NCI-H748 treated with DMSO at 0.1 percent for 48 hours (cell line): ENCODE measurements at places on chromosomes 7 and 10.
A peak's percentile ranks its signal among the peaks of the same experiment; 100 is the strongest.

DNA sequence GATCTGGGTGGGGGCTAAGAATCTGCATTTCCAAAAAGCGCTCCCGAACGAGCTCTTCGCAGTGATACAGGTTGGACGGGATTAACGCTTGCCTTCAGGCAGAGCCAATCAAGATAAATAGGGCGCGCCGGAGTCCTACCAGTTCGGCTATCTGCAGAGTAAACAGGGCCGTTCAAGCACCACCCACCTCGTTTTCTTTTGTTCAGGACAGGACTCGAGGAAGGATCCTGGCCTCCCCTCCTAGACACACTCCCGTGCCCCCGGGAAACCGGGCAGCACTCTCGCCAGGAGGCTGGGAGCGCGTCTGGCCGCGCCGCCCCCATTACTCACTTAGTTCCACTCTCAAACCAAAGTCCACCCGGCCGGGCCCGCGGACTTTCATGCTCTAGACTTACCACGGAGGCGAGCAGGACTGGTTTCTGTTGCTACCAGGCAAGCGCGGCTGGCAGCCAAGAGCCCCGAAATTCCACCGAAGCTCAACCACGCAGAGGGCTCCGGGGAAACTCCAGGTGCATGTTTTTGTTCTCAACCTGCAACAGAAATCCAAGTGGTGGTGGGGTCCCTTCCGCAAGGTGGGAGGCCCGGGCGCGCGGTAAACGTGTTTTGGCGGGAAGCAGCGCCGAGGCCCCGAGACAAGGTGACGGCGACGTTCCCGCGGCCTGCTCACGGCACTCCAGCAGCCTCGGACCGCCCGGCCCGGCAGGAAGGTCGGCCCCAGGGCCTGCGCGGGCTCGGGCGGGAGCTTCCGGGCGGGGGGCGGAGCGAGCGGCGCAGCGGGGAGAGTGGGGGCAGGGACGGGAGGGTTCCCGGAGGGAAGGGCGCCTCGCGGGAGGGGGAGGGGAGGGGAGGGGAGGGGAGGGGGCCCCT lies 12.7 kb downstream of the HNRNPF start:
- peak; percentile 64 for DNase-seq

- DNase-seq: no peak
Observed at GRCh38 chr10:27410153-27410552, 94.0 kb upstream of the RAB18 start.

GRCh38 chr10:72375585-72375984 lies 20.9 kb upstream of the DNAJB12 start:
- no peak for DNase-seq

- DNase-seq: no peak
Observed at GRCh38 chr10:117666166-117666565, 123.6 kb downstream of the EMX2 start.

- DNase-seq: no peak
Observed at GRCh38 chr7:105985672-105986215, 22.7 kb downstream of the CDHR3 start.

DNA sequence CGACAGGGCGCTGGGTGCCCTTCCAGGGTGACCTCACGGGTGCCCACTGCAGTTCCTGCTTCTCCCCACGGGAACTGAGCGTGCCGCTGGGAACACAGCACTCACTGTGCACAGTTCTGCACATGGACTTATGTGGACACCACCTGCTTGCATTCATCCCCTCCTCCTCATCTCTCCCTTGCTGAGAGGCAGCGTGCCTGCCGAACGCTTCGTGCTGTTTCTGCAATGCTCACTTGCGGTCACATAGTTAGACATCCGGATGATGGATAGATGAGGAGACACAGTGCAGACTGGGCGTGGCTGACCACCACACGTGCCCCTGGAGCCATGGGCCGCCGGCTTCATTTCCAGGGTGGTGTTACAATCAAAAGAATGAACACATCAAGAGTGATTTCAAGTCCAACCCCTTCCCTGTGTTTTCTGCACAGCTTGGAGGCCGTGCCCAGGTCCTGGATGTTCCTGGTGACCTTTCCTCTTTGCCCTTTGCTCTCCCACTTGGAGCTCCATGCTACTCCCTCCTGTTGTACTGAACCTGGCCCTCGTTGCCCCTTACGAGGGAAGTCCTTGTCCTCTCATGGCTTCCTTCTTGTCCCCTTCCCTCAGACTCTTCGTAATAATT lies 119.4 kb downstream of the VIPR2 start:
- DNase-seq: no peak

GRCh38 chr7:29142021-29142727 lies 4.2 kb downstream of the CPVL start:
- no peak for DNase-seq

- no peak for DNase-seq
Observed at GRCh38 chr7:132383962-132384361, 192.3 kb downstream of the PLXNA4 start.

GRCh38 chr7:93945756-93946535 lies 24.4 kb downstream of the GNG11 start:
- DNase-seq: no peak

DNA sequence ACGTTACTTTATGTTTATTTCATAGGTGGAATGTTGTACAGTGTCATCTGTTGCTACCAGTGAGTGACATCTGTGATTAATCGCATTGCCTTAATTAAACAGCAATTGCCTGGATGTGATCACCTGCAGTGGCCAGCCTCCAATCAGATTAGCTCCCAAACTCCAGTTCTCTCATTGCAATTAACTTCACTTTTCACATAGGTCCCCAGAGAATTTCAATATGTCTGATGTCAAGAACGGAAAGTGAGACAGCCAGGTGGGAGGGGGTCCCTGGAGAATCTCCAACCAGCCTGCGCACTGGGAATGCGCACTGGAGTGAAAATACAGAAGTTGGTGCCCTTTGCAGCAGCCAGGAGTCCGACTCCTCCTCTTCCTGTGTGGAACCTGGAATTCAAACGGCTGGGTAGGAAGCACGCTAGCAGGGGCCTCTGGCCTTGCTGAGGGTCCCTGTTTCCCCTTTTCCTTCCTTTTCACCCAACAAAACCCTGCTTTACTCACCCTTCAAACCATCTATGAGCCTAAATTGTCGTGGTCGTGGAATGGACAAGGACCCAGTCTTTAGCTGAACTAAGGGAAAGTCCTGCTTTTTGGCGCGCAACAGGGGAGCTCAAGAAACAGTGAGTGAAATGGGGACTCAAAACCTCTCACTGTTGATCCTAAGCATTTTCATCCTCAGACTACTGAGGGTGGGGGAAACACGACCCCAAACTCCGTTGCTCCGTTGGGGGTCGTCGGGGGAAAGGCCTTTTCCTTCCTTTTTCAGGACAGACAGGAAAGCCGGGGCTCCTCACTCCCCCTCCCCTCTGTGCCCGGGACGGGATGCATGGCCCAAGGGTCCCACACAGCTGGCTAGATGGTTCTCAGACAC lies 1355.5 kb upstream of the LRRTM3 start:
- DNase-seq: peak; percentile 38

DNA sequence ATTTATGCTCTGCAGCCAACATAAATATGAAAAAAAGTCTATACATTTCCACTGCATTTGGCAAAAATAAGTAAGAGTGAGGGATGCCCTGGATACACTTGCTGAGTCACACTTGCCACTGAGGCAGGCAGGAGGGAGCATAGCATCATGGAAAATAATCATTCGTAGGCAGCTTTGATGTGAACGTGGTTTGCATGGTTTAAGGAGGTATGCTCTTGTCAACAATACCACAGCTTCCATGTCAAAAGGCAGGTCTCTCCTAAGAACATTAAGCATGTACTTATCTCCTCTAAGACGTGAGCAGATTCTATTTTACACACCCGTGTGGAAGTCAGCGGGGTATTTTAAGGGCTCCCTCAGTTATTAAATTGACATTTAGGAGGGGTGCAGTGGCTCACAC lies 89.2 kb upstream of the WDR11 start:
- no peak for DNase-seq

- DNase-seq: peak; percentile 31
Observed at GRCh38 chr7:147245274-147245673, 1128.7 kb downstream of the CNTNAP2 start.

DNA sequence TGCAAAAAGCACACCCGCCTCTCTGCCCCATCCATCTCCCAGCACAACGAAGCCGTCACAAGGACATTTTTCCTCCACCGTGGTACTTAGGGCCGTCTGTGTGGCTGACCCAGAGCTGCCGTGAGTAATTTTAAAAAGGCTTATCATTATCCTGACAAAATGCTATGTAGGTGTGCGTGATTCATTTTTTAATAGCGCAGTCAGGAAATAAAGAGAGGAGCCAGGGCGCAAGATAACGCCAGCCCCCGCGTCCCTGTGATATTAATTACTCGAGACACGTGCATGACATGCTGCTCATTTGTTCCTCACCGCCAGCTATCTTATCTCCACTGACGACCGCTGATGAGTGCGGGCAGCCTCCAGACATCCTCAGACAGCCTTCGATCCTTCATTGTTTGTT lies 332.7 kb upstream of the PFKP start:
- DNase-seq: no peak

- no peak for DNase-seq
Observed at GRCh38 chr7:112494656-112495055, 13.9 kb downstream of the LSMEM1 start.

DNA sequence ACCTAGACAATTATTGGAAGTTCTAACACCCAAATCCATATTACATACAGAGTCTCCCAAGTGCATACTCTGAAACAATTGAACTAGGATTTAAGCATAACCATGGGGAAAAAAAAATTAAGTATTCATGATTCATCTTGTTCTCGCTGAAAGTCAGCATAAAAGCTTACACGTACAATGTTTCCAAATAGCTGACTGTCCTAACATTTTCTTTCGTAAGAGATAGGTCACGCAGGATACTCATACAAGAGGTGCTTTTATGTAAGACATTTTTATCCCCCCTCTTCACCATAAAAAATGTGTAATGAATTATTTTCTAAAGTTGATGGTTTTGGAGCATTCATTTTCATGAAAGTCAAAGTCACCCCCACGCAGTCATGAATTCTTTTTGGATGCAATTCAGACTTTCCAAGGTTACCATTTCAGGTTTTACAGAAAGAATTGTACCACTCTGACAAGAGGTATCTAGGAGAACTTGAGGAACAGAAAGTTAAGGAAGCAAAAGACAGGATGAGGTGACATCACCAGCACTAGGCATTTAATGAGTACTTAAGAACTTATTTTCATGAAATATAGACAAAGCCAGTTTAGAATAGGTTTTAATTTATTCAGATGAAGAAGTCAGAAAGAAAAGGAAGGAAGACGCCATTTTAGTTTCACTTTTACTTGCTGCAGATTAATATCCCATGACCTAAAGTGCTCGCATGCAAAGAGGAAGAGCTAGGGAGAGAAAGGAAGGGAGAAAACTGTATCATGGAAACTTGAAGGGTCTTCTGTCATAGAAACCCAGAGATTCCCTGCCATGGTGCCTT lies 55.8 kb downstream of the TMEM26 start:
- no peak for DNase-seq

DNA sequence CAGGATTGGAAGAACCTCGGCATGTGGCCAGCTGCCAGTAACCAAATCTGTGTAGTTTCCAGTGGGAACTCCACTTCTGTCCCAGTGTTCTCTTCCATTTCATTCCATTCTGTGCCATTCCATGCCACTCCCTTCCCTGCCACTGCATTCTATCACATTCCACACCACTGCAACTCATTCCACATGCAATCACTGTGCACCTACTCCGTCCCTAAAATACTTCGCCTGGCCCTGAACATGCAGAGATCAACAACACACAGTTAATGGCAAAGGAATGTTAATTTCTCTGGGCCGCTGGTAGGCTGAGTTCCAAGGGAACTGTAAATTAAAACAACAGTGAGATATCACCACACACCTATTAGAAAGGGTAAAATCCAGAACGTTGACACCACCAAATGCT lies 64.8 kb downstream of the AKR1B1 start:
- DNase-seq: no peak

GRCh38 chr10:22321156-22321923 lies 441 bp downstream of the BMI1 start:
- no peak for DNase-seq

- DNase-seq: no peak
Observed at GRCh38 chr10:114615600-114616007, 42.5 kb downstream of the ABLIM1 start.

- no peak for DNase-seq
Observed at GRCh38 chr10:77800738-77801266, 125.8 kb downstream of the DLG5 start.

- no peak for DNase-seq
Observed at GRCh38 chr7:1400371-1400770, 58.9 kb downstream of the MICALL2 start.

GRCh38 chr10:4059471-4060138 lies 274.6 kb upstream of the KLF6 start:
- no peak for DNase-seq

DNA sequence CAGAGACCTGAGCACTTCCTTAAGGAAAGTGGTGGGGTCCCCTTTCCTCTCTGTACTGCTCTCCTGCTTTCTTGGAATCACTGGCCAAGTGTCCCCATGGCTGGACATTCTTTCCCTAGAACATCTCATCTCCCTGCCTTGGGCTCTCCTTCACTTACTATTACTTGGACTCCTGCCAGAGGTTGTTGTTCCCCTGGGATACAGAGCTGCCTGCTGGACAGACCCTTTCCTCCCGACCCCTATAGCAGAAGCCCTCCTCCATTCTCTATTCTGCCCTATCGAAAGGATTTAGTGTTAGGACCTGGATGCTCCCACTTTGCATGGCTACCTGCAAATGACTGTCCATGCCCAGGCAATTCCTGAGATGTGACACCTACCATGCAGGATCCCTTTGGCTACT lies 164.3 kb upstream of the PODXL start:
- DNase-seq: no peak

DNA sequence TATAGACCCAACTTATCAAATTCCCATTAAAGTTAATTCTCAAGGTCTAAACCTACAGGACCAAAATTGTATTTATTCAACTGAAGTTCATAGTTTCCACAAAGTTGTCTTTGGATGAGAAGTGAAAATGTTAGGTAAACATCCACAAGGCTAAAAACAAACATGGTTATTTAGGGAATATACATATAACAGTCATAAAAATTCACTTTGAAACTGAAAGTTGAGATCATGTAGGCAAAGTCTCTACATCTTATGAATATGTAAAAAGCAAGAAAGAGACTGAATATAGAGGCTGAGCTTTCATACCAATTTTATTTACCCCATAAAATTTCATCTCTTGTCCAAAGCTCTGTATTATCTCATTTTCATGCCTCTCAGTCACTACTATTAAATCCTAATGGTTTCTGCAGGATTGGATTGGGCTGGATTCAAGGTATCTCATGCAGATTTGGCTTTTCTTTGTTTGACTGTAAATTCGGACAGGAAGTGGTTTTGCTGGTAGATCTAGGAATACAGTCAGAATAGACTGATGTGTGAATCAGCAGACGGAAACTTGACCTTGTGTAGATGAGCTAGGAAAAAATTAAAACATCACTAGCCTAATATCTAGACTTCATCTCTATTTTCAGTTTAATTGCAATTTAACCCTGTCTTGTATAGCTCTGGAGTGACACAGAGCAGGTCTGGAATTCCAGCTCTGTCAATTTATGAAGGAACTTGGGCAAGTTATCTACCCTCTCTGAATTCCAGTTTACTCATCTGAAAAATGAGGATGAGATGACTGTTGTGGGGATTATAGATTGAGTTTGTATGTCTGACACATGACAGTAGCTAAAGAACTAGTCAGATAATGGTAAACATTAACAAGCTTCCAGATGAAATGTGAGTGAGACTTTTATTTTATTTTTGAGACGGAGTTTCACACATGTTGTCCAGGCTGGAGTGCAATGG lies 27.3 kb upstream of the SKAP2 start:
- DNase-seq: no peak

- no peak for DNase-seq
Observed at GRCh38 chr7:142412551-142413193, 154.8 kb upstream of the PRSS58 start.
